Stimulated activated effector memory CD8-positive, alpha-beta T cell treated with anti-CD3 and anti-CD28 coated beads, Interleukin-12 subunit alpha, Interleukin-12 subunit beta, amount 100 ng/mL, for 72 hours (primary cell): ENCODE measurements at places on chromosomes 1 and 21.

DNA sequence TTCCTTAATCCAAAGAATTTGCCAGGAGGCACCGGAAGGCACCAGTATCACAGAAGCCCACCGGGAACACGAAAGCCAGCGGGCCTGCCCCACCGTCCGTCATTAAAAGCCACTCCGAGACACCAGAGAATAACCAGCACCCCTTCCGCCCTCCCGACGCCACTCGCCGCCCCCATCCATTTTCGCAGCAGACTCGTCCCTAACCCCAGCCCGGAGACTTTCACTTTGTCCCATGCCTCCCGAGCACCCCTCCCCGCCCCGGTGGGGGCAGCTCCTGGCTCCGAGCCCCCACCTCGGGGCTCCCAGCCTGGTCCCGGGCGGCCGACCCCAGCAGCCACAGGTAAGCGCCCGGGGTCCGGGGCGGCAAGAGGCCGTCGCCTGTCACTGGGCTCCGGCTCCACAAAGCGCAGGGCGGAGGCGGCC is 105.4 kb downstream of the SLC45A1 start:
- no peak for DNase-seq

DNA sequence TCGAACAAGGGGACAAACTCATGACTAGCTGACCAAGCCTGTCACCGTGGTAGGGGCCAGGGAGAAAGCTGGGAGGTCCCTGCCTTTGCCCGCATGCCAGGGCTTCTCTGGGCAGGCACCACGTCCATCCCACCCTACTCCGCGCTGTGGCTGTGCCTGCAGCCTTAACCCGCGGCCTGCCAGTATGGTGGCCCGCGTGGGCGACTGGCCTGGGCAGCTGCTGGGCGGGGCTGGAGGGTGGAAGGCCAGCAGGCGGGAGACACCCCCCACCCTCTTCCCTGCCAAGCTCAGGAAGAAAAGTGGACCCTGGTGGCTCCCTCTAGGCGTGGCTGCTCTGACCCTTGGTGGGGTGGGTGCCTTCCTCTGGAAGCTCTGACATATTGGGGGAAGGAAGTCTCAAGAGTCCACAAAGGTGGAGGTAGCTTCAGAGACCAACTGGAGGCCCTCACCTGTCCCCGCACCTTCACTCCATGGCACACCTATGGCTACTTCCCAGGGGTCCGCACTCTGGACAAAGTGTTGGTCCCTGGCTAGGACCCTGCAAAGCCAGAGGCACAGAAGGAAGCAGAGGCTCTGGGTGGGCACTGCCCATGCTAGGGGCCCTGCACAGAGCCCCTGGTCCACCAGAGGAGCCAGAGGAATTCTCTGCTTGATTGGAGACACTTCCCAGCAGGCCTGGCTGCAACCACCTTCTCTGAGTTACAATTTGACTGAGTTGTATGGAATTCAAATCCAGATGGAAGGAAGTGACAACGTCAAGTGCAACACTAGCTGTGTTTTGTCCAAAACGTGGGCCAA is 3.3 kb upstream of the SKI start:
- no peak for DNase-seq

GRCh38 chr1:112688781-112689193 is 14.3 kb downstream of the MOV10 start:
- no peak for DNase-seq

- peak; percentile 83 for DNase-seq
Measured at GRCh38 chr1:113930499-113931161, 1.5 kb downstream of the HIPK1 start.

GRCh38 chr1:198492872-198493271 is 47.6 kb downstream of the ATP6V1G3 start:
- DNase-seq: no peak

- DNase-seq: no peak
Measured at GRCh38 chr1:21269461-21270085, 20.7 kb downstream of the ECE1 start.

- DNase-seq: no peak
Measured at GRCh38 chr21:44615466-44615865, 3.6 kb downstream of the KRTAP10-8 start.

GRCh38 chr1:189627427-189627826 is 850.2 kb downstream of the BRINP3 start:
- no peak for DNase-seq

DNA sequence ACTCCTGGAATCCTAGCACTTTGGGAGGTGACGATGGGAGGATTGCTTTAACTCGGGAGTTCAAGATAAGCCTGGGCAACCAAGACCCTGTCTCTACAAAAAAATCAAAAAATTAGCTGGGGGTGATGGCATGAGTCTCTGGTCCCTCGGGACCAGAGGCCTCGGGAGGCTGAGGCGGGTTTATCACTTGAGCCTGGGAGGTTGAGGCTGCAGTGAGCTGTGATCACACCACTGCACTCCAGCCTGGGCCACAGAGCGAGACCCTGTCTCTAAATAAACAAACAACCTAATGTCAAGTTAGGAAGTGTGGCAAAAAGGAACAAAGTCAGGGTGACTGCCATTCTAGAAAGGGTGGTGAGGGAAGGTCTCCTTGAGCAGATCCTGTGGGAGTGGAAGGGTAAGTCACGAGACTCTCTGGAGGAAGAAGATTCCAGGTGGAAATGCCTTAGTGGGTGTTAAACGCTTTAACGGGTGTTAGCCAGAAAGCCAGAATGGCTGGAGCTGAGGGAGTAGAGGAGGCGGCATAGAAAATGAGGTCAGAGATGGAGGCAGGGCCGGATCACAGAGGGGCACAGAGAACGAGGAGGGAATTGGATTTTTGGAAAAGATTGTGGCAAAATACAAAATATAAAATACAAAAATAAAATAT is 62.2 kb upstream of the ATP5PO start:
- no peak for DNase-seq

GRCh38 chr1:87120779-87121178 is 206.3 kb downstream of the HS2ST1 start:
- no peak for DNase-seq

DNA sequence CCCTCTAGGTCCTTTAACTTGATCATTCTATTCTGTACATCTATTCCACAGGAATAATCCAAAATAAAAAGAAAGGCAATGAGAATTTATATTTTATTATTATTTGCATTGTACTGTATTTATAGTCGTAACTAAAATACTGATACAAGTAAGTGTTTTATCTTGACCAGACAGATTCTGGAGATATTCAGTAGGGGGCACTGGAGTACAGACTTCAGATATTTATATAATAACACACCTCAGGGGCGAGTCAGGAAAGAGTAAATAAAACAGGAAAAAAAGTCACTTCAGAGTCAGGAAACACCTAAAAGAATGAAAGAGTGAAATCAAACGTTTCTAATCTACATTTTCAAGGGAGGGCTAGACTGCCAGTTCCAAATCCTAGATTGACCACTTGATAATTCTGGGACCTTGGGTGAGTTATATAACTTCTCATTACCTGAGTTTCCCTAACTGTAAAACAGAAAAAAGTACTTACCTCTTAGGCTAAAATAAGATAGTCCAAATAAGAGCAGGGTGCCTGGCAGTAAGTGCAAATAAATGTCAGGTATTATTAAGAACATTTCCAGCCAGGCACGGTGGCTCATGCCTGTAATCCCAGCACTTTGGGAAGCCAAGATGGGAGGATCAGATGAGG is 31.1 kb upstream of the MTF1 start:
- DNase-seq: no peak
